Astrocyte of the spinal cord (primary cell): ENCODE measurements at places on chromosomes 2 and 18.

DNA sequence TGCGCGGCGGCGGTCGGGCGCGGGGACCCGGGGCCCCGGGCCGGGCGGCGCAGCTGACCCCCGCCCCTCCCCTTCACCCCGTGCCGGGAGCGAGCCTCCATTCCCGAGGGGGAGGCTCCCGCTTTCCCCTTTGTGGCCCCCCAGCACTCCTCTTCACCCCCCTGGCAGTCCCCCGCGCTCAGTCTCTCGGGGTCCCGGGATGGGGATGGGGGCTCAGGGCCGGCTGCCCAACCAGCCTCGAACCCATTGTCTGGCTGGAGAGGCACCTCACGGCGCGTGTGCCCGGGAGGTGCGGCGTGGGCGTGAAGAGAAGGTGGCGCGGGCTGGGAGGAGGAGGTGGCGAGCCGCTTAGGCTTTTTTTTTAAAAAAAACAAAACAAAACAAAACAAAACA, 748 bp downstream of the FMNL2 start:
- DNase-seq, result no peak

DNA sequence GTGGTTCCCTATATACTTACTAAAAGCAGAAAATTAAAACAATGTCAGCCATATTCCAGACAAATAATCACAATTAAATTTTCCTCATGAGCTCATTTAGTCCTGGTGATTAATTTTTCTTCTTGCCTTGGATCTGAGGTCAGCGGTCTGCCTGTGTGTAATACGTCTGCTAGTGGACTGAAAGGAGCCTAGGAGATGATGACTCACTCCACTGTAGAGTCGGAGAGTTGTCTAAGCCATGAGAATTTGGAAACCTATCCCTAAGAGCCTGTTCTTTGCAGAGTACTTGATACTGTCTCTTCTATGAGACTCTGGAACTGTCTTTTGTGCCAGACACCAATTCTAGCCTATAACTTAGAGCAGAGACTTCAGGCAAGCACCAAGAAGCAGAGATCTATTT, 94.2 kb upstream of the RAB27B start:
- DNase-seq, result peak; percentile 92

DNA sequence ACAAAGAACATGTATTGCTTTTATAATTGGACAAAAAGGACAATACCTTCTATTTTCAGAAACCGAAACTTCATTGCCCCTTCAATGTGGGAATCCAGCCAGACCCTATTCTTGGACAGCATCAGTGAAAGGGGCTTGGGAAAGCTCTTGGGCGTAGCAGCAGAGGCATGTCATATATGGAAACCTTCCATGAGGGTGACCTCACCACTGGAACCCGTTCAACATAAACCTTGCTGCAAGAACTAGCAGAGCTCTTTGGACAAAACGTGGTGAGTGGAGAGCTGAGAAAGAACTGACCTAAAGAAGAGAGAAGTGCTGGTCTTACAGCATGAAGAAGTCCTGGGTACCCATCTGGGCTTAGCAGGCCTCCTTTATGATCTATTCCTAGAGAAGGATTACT, 22.7 kb upstream of the ACTG2 start:
- DNase-seq, result peak; percentile 97

DNA sequence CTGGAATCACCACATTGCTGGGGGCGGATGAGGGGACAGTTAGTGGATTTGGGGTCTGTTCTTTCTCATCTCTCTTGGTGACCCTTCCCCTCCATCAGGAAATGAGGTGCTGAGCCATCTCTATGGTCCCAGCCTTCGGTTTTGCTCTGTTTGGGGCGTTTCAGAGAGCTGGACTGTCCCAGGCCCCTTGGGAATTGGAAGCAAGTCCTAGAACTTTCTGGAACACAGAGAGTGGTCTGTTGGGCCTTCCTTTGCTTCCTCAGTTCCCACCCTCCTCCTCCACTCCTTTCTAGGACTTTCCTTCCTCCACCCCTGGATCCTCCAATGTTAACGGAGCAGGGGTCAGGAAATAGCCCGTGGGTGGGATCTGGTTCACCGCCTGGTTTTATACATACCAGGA, 17.0 kb downstream of the RRM2 start:
- DNase-seq, result no peak

DNA sequence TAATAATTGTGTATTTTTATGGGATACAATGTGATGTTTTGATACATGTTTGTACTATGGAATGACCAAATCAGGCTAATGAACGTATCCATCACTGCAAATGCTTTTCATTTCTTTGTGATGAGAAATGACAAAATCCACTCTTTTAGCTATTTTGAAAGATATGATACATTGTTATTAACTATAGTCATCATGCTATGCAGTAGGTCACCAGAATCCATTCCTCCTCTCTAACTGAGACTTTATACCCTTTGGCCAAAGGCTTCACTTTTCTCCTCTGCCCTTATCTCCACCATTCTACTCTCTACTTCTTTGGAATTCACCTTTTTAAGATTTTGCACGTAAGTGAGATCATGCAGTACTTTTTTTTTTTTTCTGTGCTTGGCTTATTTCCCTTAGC, 44.5 kb upstream of the TMEM17 start:
- no peak for DNase-seq

- DNase-seq, result no peak
Observed at GRCh38 chr2:74599676-74600075, 45.2 kb downstream of the DOK1 start.

DNA sequence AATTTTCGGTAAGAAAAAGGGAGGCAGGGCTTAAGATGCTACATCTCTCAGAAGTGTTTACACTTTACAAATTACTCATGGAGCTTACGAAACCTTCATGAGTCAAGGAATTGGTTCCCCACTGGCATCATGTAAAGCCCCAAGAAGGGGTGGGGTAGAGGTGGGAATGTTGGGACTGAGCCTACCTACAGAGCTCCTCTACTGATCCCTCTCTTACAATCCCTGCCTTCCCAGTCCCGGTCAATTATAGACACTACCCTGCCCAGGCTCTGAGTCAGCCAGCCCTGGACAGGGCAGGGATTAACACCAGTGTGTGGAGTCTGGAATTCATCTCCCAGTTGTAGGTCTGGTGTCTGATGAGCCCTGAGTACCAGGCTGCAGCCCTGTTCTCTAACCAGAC, 248.9 kb downstream of the PAX3 start:
- DNase-seq, result no peak

DNA sequence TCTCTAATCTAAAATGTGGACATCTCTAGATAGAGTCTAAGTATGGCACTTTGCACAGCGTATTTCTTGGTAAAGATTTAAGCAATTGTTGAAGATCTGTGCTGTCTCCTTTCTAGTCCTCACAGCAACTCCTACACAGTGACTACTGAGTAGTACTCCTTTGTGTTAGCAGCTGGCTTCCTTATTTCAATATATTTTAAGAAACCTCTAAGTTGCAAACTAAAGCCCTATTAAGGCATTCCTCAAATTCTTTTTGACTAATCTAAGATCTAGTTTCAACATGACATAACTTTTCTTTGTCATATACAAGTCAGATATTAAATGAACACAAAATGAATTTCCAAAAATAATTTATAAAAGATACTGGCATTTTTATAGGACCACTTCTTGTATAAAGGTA, 121.8 kb upstream of the DNAJC10 start:
- DNase-seq, result peak; percentile 40
